Myocyte (in vitro differentiated cells): ENCODE measurements at places on chromosomes 1 and 21.
A peak's percentile ranks its signal among the peaks of the same experiment; 100 is the strongest.

- no peak for DNase-seq
Measured at GRCh38 chr1:87872692-87873091, 544.0 kb downstream of the LMO4 start.

- no peak for DNase-seq
Measured at GRCh38 chr1:239587066-239587465, 200.7 kb downstream of the CHRM3 start.

DNA sequence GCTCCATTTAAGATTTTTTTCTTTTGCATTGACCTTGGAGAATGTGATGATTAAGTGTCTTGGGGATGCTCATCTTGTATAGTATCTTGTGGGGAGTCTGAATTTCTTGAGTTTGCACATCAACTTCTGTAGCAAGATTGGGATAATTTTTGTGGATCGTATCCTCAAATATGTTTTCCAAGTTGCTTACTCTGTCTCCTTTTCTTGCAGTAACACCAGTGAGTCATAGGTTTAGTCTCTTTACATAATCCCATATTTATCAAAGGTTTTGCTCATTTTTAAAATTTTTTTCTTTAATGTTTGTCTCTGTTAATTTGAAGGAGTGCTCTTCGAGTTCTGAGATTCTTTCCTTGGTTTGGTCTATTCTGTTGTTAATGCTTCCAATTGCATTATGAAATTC, 41.7 kb upstream of the ANGPTL1 start:
- DNase-seq, result no peak

GRCh38 chr1:43021547-43022474, 63.1 kb upstream of the SLC2A1 start:
- no peak for DNase-seq

DNA sequence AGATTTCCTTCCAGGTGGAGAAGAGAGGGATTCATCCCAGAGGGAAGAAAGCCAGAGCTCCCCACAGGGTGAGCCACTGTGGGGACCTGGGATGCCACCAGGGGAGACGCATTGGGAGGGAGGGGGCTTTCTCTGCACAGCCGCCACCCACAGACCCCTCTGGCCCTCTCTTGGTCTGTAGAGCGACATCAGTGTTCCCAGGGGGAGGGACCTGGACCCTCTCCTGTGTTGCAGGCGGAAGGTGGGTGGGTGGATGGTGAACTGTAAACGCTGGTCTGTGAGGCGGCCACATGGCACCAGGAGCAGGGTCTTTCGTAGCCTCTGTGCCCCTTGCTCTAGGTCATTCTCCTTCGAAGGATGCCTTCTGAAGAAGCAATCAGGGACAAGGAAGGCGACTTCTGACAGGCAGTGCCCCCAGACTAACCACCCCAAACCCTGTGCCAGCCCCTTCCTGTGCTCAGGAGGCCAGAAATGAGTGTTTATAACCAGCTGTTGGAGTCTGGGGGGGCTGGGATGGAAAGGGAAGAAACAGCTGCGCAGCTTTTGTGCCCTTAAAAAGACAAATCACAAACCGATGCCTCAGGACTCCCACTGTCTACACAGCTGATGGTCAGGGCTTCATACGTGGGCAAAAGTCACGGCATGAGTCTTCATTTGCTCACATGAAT, 121.4 kb upstream of the ZBTB40 start:
- peak; percentile 11 for DNase-seq

GRCh38 chr1:200231787-200232231, 178.0 kb downstream of the ZNF281 start:
- no peak for DNase-seq

- DNase-seq, result no peak
Measured at GRCh38 chr1:82044536-82044935, 243.8 kb downstream of the ADGRL2 start.

DNA sequence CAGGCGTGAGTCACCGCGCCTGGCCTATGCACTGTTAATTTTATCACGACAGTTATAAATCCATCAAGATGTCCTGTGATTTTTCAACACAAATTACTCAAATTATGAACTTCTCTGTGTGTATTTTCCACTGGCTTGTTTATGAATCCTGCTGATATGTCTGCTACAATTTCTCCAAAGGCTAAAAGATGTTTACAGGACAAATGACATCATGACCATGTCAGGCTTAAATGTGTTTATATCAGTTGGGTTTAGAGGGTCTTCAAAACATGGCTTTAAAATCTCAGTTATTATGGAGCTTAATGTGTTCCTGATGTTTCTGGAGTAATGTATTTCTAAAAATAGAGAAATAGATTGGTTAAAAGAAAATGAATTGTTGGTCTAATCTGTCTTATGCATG, 44.0 kb upstream of the ERG start:
- DNase-seq, result no peak

DNA sequence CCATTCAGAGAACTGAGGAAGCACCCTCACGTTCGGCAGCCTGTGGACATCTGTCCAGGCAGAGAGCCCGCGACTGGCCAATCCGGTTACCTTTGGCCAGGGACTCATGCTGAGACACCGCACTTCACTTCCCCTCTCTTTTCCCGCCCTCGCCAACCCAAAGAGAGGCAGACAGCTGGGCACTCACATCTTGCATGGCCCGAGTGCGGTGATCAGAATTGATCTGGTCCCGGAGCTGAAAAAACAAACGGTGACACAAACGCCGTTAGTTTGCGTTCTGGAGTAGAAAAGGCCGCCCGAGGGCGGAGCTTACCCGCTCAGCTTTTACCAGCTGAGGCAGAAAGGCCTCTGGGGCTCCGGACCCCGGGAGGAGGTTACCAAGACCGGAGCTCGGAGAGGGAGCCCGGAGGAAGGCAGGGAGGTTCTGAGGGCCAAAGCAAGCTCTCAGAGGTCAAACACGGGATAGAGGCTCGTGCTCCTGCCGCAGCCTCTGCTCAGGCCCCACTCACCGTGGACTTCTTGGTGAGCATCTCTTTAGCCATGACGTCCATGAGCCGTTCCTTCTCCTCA, 376 bp downstream of the SF3A3 start:
- DNase-seq, result peak; percentile 38

DNA sequence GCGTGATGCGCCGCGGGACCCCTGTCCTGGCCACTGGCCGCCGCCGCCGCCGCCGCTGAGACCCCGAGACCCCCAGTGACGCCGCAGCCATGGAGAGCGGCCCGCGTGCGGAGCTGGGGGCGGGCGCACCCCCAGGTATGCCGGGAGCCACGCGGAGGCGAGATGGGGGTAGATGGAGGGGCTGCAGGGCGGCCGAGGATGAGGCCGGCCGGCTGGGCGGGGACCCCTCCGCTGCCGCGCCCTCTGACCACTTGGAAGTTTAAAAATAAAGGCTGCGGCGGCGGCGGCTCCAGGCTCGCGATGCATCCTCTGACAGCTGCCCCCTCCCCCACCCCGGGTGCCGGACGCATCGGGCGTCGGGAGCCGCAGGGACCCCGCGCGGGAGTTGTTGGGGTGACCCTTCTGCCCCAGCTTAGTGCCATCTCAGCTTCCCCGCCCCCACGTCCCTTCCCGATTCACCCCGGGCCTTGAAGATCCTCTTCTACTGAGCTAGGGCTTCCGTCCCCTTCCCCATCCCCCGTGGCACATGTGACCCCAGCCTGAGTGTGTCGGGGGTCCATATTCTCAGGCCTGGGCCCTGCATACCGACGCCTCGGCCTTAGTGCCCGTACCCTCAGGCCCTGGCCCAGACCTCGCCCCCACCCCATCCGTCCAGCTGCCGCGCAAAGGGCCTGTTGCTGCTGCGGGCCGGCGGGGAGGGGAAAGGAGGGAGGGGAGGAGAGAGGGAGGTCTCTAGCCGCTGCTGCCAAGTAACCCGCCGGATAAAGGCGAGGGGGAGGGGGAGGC, 562 bp downstream of the MAP7D1 start:
- peak; percentile 84 for DNase-seq

DNA sequence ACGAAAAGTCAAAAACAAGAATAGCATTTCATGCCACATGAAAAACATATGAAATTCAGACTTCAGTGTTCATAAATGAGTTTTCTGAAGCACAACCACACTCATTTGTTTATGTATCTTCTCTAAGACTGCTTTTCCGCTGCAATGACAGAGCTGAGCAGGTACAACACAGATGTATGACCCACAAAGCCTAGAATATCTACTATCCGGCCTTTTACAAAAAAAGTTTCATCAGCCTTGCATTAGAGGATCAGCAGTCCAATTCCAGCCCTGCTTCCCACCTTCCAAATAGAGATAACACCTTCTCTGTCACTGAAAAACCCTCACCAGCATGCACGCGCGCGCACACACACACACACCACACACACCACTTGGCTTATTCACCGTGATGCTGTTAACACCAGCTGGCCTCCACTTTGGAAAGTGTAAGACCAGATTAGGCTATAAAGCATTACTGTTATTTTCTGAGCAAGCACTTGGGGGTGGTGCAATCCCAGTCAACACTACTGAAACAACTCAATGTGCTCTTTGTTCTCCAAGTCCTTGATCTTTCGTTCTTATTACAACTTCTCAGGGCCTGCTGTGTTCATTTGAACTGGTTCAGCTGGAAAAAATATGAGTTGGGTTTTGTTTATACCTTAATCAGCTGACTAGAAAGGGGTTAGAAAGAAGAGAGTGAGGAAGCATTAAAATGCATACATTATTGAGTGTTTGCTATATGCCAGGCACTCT, 90.0 kb downstream of the GLUL start:
- DNase-seq, result peak; percentile 51

DNA sequence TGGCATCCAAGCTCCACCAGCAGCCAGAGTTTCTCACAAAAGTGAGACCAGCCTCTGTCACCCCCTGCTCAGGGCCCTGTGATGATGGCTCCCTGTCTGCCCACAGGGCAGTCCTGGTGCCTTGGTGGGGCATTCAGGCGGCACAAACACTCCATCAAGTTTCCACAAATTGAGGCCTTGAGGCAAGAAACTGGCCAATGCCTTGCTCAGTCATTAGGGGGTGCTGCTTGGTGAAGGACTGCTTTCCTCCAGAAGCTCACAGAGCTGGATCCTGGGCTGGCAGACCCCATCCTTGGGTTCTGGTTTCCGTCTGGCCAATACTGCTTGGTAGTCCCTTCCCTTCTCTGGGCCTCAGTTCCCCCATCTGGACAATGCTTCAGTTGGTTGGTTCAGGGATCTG, 12.5 kb upstream of the AHDC1 start:
- no peak for DNase-seq
